AG10803 (cell line): ENCODE measurements at places on chromosomes 4 and X.

- DNase-seq: no peak
These were observed 62.7 kb downstream of the TMEM131L start for GRCh38 chr4:153528705-153529485.

DNA sequence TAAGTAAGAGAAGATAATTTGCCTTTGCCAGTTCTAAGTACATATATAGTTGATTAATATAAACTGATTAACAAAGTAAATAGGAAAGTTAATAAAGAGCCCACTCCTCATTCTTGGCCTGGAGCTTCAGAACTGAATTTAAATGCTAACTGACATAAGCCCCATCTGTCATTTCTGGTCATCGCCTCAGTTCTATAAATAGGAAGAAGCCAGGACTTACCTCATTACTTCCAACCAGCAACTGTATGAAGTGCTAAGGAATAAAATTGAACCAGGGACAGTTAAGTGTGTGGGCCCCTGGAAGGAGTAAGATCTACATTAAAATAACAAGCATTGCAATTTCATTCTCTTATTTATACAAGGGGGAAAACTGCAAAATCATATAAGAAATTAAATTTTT is 52.0 kb upstream of the PDLIM5 start:
- no peak for DNase-seq

GRCh38 chr4:6889101-6889735 is 20.4 kb upstream of the TBC1D14 start:
- DNase-seq: no peak

DNA sequence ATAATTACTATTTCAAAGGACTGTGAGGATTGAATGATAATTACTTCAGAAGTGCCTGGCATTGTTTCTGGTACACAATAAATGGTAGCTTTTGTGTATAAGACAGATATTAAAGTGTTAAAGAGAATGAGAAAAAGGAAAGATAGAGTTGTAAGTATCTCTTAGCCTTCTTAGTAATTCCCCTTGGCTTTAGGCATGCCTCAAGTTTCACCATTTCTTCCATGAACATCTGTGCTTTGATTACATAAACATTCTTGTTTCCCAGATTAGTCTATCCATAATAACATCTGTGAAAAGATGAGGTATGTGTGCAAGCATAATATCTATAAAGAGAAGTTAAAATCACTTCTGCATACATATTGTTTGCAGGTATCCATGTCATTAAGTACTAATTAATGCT is 230.9 kb upstream of the TEX13A start:
- no peak for DNase-seq

- no peak for DNase-seq
These were observed 22.6 kb downstream of the PPP2R2C start for GRCh38 chr4:6449746-6450369.

DNA sequence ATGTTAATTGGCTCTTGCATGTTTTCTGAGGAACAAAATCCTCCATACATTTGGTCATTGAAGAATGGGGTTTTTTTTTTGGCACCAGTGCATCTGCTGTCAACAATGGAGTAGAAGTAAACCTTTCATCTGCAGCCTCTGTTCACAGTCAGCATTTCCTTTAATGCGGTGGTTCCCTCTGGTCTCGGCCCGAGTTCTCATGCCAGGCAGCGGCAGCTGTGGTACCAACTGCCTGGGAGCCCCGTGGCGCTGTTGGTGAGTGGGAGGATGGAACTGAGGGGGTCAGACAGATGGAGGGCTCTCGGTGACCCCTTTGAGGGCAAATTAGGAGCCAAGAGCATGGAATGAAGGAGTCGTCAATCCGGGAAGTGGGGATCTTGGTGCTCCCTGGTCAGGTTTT is 114.7 kb downstream of the AFF1 start:
- no peak for DNase-seq

- DNase-seq: no peak
These were observed 123.2 kb upstream of the NAP1L5 start for GRCh38 chr4:88820698-88821415.

DNA sequence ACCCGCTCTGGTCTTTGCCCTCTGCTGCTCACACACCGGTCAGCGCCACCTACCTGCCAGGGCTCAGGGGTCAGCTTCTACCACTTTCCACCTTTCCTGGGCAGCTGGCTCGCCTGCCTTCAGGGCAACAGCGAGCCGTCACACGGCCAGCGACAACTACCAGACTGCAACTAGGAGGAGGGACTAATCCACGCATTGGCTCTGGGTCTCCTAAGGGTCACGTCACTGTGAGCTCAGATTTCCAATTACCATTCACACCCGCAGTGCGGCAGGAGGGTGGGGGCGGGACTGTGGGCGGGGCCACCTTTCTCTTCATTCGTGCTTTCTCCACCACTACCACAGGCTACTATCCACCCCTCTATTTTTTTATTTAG is at the start of gene BEX5:
BEX5 (minus strand) TSS at position 172 of the 374 bp plus-strand sequence. CDS start 1,712 bp downstream, outside the sequence.
- DNase-seq: peak; percentile 1
